ENCODE measurements at places on chromosomes 7 and 10.

DNA sequence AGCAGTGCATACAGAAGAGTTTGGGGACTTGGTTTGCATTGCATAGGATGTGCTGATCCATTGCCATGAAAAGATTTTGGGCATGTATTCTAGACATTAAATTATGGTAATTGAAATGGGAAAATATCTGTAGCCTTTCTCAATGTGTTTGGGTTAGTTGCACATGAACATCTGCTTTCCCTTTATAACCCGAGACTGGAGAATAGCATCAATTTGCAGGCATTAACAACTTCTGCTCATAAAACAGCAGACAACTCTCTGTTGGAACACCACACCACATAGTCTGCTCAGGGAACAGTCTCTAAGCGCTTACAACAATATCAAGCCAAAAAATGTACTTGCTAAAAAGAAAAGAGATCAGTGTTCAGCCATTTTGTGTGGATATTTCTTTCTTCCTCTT lies 1391.1 kb upstream of the LRRTM3 start:
- no peak for DNase-seq

DNA sequence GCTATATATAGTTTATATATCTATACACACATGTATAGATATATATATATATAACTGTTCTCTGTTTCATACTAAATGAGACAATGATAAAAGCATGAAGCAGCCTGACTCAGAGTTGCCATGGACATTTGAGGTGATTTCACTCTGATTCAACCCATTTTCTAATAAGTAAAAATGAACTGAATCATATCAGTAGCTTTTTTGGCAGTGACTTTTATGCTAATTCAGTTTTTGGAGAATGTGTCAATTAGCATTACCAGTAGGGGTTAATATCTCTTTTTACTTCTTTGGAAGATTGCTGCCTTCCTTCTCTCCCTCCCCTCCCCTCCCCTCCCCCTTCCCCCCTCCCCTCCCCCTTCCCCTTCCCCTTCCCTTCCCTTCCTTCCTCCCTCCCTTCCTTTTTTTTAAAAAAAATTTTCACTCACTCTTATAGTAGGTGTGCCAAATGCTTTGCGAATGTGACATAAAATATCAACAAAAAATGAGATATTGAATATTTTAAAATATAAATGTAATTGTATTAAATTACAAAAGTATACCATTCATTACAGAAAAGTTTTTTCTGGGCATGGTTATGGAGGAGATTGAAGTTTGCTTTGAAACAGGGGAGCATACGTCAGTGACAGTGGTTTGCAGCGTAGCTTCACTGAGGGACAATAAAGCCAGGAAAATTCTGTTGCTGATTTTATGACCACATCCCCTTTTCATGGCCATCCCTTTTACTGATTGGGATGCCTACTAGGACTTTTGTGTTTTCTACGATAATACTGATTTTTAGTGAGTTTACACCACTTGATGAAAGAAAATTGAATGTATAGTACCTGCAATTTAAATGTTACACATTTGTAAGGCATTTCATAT lies 64.0 kb upstream of the KLF6 start:
- no peak for DNase-seq

- no peak for DNase-seq
Measured at GRCh38 chr10:102783568-102783967, 39.8 kb downstream of the WBP1L start.

DNA sequence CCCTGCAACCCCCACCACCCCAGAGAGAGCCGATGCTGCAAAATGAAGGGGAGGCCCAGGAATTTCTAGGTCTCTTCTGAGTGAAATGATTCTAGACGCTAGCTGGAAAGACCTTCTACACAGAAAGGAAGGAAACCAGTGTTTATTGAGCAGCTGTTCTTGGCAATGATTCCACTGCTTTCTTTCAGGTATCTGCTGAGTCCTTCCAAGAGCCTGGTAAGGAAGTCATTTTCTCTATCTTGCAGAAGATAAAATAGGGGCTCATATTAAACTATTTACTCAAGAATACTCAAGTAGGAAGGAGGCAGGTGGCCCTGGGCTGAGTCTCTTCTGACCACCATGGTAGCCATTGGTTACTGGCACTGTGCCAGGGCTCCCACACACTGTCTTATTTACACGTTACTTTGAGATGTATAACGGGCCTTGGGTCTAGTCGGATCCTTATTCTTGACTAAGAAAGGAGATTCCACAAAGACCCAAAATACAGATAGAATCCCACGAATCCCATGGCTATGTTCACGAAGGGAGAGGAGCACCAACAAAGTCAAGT lies 112.1 kb downstream of the GALNT11 start:
- DNase-seq = no peak

DNA sequence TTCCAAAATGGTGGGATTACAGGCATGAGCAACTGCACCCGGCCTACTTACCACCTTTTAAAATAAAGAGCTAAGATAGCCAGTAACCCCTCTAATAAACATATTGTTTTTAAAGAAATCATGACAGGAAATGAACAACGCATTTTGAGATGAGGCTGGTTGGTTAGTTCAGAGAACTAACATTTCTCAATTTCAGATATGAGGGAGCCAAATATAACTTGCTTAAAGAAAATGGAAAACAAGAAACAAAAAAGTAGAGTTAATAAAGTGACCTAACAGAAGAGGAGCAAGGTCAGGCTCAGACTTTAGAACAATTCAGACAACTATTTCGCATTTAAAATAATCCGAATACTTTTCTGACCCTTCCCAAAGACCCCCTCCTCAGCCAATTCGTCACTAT lies 254.9 kb upstream of the PHF14 start:
- no peak for DNase-seq

DNA sequence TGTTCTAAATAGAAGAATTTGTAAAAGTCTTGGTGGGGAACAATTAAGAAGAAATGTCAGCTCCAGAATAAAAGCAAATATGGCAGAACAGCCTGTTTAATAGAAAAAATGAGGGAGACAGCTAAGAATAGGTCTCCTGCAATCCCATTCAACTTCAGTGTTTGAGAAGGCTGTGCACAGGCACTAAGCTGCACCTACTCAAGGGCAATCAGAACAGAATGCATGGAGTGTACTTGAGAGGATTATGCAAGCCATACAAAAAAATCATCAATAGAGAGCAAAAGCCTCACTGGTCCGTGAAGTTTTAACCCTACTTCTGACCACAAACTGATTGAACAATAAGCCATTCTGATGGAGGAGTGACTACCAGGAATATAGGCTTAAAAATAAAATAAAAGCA lies 690.7 kb upstream of the PCDH15 start:
- DNase-seq = no peak

GRCh38 chr10:89255793-89256192 lies 4.2 kb upstream of the LIPA start:
- no peak for DNase-seq

DNA sequence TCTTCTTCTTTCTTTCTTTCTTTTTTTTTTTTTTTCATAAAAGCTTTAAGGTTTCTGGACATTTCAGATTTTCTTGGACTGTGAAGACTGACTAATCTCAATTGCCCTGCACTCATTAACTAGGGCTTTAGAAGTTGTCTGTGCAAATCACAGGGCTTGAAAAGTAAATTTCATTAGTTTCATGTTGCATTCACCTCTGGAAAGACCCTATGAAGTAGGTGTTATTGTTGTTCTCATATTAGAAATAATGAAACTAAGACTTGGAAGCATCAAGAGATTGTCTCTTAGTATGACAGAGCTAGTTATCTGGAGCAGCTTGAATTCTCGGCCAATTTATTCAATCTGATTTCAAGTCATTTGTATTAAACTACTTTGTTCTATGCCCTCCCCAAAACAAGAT lies 28.2 kb upstream of the SEMA3D start:
- no peak for DNase-seq

GRCh38 chr7:4297918-4298219 lies 384.2 kb upstream of the FOXK1 start:
- DNase-seq = no peak

DNA sequence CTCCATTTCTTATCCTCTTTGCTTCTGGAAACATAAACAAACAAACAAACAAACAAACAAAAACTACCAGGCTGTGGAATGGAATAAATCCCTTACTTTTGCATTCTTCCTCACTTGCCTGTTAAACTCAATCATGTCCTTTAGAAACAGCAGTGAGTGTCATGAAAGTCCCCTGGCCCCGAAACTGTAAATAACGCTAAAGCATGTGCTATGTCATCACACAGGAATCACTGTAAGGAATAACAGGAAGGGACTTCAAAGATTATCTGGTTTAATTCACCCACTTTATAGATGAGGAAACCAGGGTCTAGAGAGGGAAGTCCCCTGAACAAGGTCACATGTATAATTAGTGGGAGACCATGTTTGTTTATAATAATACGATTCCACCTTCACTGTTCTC lies 159.4 kb upstream of the MEOX2 start:
- DNase-seq = no peak

DNA sequence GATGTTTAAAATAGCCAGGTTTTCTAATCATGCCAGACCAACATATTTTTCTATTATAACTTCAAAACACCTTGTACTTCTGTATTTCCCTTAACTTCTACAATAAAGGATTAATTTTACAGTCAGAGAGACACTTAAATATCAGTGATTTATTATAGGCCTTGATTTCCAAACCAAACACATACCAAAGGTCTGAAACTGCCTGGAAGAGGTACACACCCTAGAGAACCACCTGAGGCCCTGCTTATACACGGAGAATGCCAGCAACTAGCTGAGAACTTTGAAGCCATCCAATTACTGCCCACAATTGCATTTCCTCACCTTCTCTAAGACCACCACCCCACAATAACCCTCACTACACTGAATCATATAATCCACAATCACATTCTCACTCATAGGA lies 4.9 kb downstream of the CCDC6 start:
- DNase-seq = no peak

- no peak for DNase-seq
Measured at GRCh38 chr7:79272066-79272669, 181.3 kb downstream of the MAGI2 start.

GRCh38 chr7:92832534-92833023 lies 3.8 kb downstream of the CDK6 start:
- DNase-seq = no peak

DNA sequence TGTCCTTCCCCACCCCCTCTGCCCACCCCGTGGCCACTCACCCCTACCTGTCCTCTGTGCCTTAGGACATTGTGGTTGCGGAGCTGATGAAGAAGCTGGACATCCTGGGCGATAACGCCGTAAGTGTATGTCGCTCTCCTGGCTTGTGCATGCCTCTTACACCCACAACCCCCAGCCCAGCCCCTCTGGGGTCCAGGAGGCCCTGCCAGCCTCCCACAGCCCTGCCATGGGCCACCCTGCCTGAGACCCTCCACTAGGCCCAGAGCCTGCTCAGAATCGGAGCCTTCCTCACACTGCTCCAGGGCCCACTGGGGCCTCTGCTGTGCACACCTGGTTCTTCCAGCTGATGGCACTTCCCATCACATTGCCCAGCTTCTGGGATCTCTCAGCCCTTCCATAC lies 36.8 kb upstream of the DPYSL4 start:
- no peak for DNase-seq

GRCh38 chr7:84060760-84061261 lies 133.8 kb downstream of the SEMA3A start:
- no peak for DNase-seq

- DNase-seq = no peak
Measured at GRCh38 chr10:56844978-56845529, 484.0 kb upstream of the ZWINT start.

- no peak for DNase-seq
Measured at GRCh38 chr10:106897719-106898118, 266.8 kb downstream of the SORCS1 start.

- no peak for DNase-seq
Measured at GRCh38 chr10:78474743-78475142, 441.1 kb downstream of the RPS24 start.

- DNase-seq = no peak
Measured at GRCh38 chr10:71188201-71188600, 24.2 kb upstream of the UNC5B start.

- DNase-seq = no peak
Measured at GRCh38 chr10:62083412-62084267, 182.1 kb downstream of the ARID5B start.

- DNase-seq = no peak
Measured at GRCh38 chr7:116674508-116675173, 2.6 kb downstream of the MET start.

GRCh38 chr7:27590416-27590815 lies 72.3 kb downstream of the HIBADH start:
- no peak for DNase-seq

DNA sequence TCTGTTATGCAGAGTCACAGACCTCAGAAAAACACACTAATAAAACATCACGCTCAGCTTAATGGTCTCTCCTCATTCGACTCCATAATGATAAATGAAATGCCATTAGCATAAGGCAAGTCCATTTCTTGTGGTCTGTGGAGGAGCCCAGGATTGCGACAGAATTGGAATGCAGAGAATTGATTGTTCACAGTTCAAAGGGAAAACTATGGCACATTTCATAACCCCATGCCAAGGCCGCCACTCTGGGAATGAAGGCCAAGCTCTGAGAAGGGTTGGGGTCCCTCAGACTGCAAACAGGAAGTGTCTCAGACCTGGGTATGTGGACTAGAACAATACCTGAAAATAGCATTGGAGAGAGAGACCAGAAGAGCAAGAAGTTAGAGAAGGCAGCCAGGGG lies 398.9 kb downstream of the ADRA2A start:
- no peak for DNase-seq

DNA sequence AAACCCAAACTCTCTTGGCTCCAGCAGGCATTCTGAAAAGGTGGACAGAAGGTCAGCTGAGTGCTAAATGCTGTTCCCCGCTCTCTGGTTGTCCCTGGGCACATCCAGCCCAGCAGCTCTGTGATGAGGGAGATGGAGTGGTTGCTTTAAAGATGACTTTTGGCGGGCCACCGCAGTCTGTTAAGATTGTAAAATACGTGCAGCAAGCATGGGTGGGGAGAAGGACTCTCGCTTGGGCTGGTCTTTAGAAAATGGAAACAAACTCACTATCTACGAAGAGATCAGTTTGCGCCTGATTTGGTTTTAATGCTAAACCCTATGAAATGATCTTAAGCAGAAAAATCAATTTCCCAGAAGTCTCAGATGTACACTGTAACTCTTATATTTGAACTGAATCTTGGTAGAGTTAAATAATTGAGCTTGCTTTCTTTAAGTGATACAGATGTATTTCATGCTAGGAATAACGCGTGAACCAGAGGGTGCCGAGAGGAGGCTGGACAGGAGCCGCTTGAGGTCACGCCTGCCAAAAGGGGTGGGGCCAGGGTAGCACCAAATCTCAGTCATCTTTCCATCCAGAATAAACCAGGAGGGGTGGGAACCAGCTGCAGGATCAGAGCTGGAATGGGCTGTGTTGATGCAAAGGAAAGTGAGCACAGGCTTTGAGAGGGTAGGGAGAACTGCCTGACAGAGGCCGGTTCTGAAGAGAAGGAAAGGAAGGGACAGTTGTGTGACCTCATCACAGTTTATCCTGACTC lies 170.2 kb upstream of the MKI67 start:
- DNase-seq = no peak

- DNase-seq = no peak
Measured at GRCh38 chr10:74165530-74165901, 14.5 kb downstream of the ADK start.

Data from GM12892 (cell line).